ENCODE measurements at places on chromosomes 13 and 19.

- no peak for DNase-seq
These were observed 1.7 kb downstream of the AP1M1 start for GRCh38 chr19:16199275-16199932.

DNA sequence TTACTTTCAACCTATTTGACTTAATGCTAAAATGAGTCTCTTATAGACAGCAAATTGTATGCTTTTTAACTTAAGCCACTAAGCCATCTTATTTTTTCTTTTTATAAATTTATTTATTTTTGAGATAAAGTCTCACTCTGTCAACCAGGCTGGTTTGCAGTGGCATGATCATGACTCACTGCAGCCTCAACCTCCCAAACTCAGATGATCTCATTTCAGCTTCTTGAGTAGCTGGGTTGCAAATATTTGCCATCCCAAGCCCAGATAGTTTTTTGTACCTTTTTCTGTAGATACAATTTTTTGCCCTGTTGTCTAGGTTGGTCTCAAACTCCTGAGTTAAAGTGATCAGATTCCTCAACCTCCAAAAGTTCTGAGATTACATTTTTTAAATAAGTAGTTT lies 27.1 kb downstream of the ZNF714 start:
- no peak for DNase-seq

DNA sequence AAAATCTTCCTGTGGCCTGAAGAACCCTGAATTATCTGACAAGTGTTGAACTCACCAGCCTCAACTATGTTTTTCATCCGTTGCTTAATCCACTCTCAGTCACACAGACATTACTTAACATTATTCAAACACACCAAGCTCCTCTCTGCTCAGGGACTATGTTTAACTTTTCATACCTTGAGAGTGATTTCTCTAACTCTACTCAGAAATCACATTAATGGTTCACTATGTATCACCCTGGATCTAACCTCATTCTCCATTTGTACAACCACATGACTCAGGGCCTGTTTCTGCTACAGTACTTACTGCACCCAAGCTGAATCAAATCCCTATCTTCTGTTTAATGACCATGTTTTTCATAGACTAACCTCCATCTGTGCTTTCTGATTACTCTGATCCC lies 553.7 kb upstream of the PRR20A start:
- no peak for DNase-seq

GRCh38 chr19:18098891-18099622 lies 1.5 kb downstream of the MAST3 start:
- DNase-seq: no peak

GRCh38 chr13:33218426-33218825 lies 67.1 kb downstream of the STARD13 start:
- no peak for DNase-seq

DNA sequence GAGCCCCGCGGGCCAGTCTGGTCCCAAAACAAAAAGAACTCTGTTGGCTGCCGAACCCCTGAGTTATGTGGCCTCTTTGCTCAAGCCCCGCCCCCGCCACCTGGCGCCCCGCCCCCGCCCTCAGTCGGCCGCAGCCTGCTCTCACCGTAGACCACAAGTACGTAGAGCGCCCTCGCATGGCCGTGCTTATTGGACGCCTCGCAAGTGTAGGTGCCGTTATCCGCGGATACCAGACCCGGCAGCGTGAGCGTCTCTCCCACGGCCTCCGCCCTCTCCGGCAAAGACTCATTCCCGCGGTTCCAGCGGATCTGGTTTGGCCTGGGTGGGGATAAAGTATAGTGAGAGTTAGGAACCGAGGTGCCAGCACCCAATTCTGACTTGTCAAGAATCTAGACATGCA lies 5.5 kb upstream of the ZNF428 start:
- DNase-seq: peak; percentile 10

- DNase-seq: no peak
These were observed 24.2 kb downstream of the RANBP3 start for GRCh38 chr19:5953680-5954213.

DNA sequence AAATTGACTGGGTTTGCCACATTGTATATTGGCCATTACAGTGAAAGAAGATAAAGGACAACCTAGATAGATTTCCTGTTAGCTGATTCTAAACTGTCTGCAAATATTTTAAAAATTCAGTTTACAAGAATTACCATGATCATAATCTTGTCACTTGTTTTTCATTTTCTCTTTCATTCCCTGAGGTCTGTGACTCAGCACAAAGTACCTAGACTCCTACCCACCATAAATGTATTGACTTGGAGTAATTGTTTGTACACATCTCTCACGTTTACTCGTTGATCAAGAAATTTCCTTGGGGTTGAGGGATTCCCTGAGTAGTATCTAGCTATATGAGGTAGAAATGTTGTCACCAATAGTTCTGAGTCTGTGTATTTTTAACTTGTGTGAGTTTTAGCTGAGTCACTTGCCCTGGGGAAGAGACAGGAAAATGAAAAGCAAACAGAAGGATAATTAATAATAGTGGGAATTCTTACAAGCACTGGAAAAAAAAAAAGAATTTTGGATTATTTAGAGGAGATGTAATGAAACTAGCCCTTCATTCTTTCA lies 299.2 kb upstream of the DACH1 start:
- DNase-seq: no peak
